ENCODE measurements at places on chromosomes 6 and 20.
A peak's percentile ranks its signal among the peaks of the same experiment; 100 is the strongest.

- DNase-seq = peak; percentile 87
- peak overlapping the region; percentile 65 for H3K27ac ChIP-seq
- H3K4me3 ChIP-seq = peak overlapping the region; percentile 33
- H3K36me3 ChIP-seq = no peaks in the 10 kb centered on the region
Measured at GRCh38 chr6:166005944-166006899, 161.4 kb downstream of the TBXT start.

DNA sequence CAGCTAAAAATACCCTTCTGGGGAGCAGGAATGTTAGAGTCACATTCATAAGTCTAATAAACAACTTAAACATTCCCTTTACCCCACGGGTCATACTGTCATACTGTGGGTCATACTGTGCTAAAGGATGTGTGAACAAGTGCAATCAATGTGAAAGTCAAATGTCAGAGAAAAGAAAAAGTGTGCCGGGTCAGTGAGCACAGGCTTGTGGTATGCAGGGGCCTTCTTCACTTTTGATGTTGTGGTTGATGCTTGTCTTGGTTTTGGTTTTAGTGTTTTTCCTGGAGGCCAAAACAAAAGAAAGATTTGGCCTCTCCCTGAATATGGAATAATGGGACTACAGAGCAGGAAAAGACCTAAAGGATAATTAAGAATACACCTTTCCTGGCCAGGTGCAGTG lies 267.9 kb upstream of the PLN start:
- H3K27ac ChIP-seq = no peak overlapping the region
- no peak overlapping the region for H3K4me3 ChIP-seq
- no peaks in the 10 kb centered on the region for H3K36me3 ChIP-seq
- H3K27me3 ChIP-seq = no peaks in the 10 kb centered on the region

DNA sequence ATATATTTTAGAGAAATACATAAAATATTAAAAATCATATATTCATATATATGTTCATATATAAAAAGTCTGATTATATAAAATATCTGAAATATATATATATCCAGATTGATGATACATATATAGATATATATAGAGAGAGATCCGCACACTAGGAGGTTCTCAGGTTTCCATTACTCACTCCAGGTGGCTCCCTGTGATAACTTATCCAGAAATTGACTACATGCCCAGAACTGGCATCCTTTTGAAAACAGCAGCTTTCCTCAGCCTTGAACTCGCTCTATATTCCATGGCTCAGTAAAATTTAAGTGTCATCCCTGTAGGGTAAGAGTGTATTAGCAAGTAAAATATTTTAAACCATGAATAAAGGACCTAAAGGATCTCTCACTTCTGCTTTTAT lies 206.8 kb downstream of the TINAG start:
- H3K36me3 ChIP-seq = no peaks in the 10 kb centered on the region
- no peak overlapping the region for H3K27ac ChIP-seq
- no peak overlapping the region for H3K4me3 ChIP-seq
- H3K4me1 ChIP-seq = no peaks in the 10 kb centered on the region
- H3K27me3 ChIP-seq = no peaks in the 10 kb centered on the region

- H3K4me3 ChIP-seq = no peak overlapping the region
- no peaks in the 10 kb centered on the region for H3K4me1 ChIP-seq
- no peaks in the 10 kb centered on the region for H3K36me3 ChIP-seq
- H3K27me3 ChIP-seq = no peaks in the 10 kb centered on the region
- no peak overlapping the region for H3K27ac ChIP-seq
Measured at GRCh38 chr6:29183594-29183993, 12.9 kb downstream of the OR2J2 start.

DNA sequence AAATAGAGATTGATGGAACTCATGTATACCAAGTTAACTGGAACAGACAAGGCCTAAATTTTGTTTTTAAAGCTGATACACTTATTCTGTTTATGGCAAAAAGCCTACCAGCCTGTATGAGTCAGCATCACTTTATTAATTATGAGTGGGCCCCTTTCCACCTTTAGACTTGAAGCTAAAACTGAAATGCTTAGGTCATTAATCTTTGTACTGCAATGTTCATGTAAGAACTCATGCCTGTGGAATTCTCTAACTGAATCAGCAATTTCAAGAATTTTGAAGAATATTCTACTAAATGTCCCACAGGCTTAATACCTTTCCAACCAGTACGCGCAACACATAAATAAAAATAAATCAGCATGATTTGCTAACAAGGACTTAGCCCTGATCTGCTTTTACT lies 140.2 kb upstream of the PHACTR1 start:
- H3K27me3 ChIP-seq = no peaks in the 10 kb centered on the region
- H3K36me3 ChIP-seq = no peaks in the 10 kb centered on the region
- H3K4me1 ChIP-seq = peaks cover 16% of the 10 kb centered on the region
- H3K27ac ChIP-seq = no peak overlapping the region

GRCh38 chr6:138944412-138944811 lies 43.6 kb downstream of the REPS1 start:
- no peaks in the 10 kb centered on the region for H3K36me3 ChIP-seq
- peaks cover 10% of the 10 kb centered on the region for H3K4me1 ChIP-seq
- no peak overlapping the region for H3K4me3 ChIP-seq
- H3K27me3 ChIP-seq = no peaks in the 10 kb centered on the region
- DNase-seq = no peak
- no peak overlapping the region for H3K27ac ChIP-seq

DNA sequence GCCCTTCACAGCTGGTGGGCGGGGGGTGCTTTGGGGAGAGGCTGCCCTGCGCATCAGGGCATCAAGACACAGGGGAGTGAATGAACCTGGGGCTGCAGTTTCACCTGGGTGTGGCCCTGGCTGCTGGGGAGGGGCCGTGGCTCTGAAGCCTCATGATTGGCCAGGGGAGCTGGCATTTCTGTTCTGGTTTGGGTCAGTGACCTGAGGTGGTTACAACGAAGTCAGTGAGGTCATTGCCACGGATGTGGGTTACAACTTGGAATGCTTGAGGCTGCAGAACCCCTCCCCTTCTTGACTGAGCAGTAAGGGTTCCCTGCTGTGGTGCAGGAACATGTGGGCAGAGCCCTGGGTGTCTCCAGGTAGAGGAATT lies 3.0 kb downstream of the TCEA2 start:
- DNase-seq = no peak
- H3K4me3 ChIP-seq = no peak overlapping the region
- peaks cover 33% of the 10 kb centered on the region for H3K4me1 ChIP-seq
- no peaks in the 10 kb centered on the region for H3K36me3 ChIP-seq

DNA sequence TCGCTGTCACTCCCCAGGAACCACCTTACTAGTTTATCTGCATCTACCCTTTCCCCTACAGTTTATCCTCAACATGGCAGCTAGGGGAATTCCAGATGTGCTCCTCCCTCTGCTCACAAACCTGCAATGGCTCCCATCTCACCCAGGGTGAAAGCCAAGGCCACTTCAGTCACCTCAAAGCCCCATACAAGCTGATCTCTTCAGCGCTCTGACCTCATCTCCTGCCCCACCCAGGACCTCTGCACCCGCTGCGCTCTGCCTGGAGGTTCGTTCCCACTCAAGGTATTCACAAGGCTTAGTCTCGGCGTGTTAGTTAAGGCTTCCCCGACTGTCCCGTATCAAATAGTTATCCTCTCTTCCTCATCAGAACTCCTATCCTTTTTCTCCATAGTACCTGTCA lies 28.6 kb upstream of the SPDEF start:
- no peak overlapping the region for H3K27ac ChIP-seq
- H3K4me1 ChIP-seq = no peaks in the 10 kb centered on the region
- H3K36me3 ChIP-seq = peaks cover 12% of the 10 kb centered on the region
- no peaks in the 10 kb centered on the region for H3K27me3 ChIP-seq
- DNase-seq = no peak

DNA sequence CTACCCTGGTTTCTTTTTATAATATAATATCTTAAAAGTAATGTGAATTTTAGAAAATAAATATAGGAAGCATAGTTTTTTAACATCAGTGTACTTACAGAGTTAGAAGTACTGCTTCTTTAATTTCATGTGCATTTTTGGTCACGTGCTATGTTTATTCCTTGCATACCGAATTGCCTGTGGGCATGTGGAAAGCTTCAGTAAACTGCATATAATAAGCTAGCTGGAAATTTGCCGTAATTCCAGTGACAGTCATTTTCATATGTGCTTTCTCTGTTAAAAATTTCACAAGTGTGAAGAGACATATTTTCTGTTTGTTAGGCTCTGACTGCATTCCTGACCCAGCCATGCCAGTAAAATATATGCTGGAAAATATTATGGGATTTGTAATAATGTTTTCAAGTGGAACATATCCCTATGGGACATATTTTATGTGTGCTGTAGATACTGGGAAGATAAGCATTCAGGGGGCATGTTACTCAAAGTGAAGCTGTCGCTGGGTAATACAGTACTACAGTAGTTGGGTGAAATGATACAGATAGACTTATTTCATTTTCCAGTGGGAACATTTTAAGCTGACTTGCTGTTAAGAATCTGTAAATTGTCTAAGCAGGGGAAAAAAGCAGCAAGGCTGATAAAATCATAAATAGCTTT lies 616.7 kb downstream of the FRK start:
- H3K27me3 ChIP-seq = no peaks in the 10 kb centered on the region
- H3K36me3 ChIP-seq = no peaks in the 10 kb centered on the region
- no peaks in the 10 kb centered on the region for H3K4me1 ChIP-seq
- H3K27ac ChIP-seq = no peak overlapping the region
- DNase-seq = no peak

DNA sequence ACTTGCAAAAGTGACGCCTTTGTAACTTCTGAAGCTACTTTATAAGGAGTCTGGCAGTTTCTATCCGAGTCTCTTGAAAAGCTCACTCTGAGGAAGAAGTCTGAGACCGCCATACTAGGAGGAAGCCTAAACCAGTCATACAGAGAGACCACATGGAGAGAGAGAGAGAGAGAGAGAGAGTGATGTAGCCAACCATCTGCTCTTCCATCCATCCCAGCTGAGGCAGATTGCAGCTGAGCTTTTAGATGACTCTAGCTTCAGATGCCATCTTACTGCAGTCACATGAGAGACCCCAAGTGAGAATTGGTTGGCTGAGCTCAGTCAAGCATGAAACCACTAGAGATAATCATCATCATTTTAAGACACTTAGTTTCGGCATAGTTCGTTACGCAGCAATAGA lies 15.0 kb upstream of the DTNBP1 start:
- H3K4me3 ChIP-seq = no peak overlapping the region
- H3K27me3 ChIP-seq = no peaks in the 10 kb centered on the region
- no peaks in the 10 kb centered on the region for H3K4me1 ChIP-seq
- DNase-seq = no peak

- no peak for DNase-seq
- H3K27me3 ChIP-seq = no peaks in the 10 kb centered on the region
- H3K4me1 ChIP-seq = no peaks in the 10 kb centered on the region
- peak overlapping the region; percentile 31 for H3K27ac ChIP-seq
Measured at GRCh38 chr6:89161326-89162046, 15.6 kb downstream of the PM20D2 start.

- H3K4me1 ChIP-seq = peaks cover 13% of the 10 kb centered on the region
- H3K36me3 ChIP-seq = no peaks in the 10 kb centered on the region
- no peak for DNase-seq
Measured at GRCh38 chr6:37225350-37226169, 32.0 kb upstream of the TBC1D22B start.

DNA sequence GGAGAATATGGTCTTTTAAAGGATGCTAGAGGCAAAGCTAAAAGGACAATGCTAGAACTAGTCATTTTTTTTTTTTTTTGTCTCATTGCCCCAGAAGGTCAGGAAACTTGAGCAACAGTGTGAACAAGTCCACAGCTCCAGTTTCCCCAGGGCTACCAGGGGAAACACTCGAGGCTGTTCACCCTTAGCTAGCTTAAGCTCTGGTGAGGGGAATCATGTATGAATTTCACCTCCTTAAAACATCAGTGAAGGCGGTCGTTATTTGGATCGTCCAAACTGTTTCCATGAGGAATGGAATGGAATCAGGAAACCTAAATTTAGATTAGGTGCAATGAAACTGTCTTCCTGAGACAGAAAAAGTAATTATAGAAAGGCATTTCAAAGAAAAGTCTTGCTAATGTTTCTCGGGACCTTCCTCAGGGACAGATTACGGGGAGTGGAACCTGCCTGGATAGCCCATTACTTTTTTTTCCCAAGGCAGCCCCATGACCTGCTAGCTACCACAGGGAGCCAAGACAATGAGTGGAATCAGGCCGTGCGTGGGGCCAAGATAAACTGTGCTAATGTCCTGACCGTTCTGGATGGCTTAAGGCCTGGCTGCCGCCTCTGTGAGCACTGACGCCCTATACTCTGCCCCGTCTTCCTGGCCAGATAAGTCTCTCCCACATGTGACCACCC lies 164.8 kb upstream of the SGK1 start:
- no peaks in the 10 kb centered on the region for H3K36me3 ChIP-seq
- no peak for DNase-seq
- no peaks in the 10 kb centered on the region for H3K27me3 ChIP-seq
- H3K4me1 ChIP-seq = no peaks in the 10 kb centered on the region
- no peak overlapping the region for H3K4me3 ChIP-seq
- no peak overlapping the region for H3K27ac ChIP-seq

- H3K27ac ChIP-seq = no peak overlapping the region
- H3K4me3 ChIP-seq = no peak overlapping the region
- peaks cover 11% of the 10 kb centered on the region for H3K4me1 ChIP-seq
- H3K36me3 ChIP-seq = no peaks in the 10 kb centered on the region
Measured at GRCh38 chr6:12051861-12052368, 39.8 kb downstream of the HIVEP1 start.

DNA sequence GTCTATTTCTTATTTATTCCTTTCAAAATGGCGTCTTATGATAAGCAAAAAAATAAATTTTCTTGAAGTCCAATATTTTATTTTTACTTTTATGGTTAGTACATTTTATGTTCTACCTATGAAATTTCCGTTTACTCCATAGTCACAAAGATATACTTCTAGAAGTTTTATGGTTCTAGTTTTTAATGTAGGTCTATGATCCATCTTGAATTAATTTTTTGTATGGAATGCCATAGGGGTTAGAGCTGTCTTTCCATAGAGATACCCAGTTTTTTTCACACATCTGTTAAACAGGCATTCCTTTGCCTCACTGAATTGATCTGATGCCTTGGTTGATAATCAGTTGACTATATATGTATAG lies 24.9 kb upstream of the ASIP start:
- no peaks in the 10 kb centered on the region for H3K36me3 ChIP-seq
- DNase-seq = no peak
- peaks cover 12% of the 10 kb centered on the region for H3K4me1 ChIP-seq
- no peaks in the 10 kb centered on the region for H3K27me3 ChIP-seq
- H3K27ac ChIP-seq = peak overlapping the region; percentile 68

DNA sequence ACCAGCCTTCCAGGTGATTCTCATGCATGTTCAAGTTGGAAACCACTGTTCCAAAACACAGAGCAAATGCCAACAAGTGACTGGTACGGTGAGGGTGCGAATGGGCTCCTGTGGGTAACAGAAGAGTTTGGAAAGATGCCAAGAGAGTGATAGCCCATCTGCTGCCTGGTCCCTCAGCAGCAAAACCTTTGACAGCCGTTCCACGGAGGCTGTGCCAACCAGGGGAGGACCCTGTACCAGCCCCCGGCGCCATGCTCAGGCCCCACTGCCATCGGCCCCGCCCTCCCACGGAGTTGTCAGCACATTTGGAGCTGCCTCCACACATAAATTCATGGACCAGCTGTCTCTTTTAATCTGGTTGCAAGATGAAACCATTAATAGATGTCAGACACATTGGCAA lies 4.4 kb upstream of the PTPRT start:
- H3K4me1 ChIP-seq = peaks cover 2% of the 10 kb centered on the region
- no peaks in the 10 kb centered on the region for H3K27me3 ChIP-seq
- DNase-seq = no peak
- no peak overlapping the region for H3K4me3 ChIP-seq

GRCh38 chr6:132087391-132087790 lies 136.2 kb upstream of the CCN2 start:
- no peaks in the 10 kb centered on the region for H3K27me3 ChIP-seq
- no peak for DNase-seq
- peaks cover 7% of the 10 kb centered on the region for H3K4me1 ChIP-seq
- no peak overlapping the region for H3K27ac ChIP-seq

- H3K36me3 ChIP-seq = no peaks in the 10 kb centered on the region
- peaks cover 61% of the 10 kb centered on the region for H3K4me1 ChIP-seq
- H3K27me3 ChIP-seq = no peaks in the 10 kb centered on the region
- peak overlapping the region; percentile 7 for H3K27ac ChIP-seq
Measured at GRCh38 chr6:3228046-3228671, 706 bp upstream of the TUBB2B start.

Data from vagina (tissue), 2 donors.